ENCODE measurements at places on chromosomes 1 and 21.

DNA sequence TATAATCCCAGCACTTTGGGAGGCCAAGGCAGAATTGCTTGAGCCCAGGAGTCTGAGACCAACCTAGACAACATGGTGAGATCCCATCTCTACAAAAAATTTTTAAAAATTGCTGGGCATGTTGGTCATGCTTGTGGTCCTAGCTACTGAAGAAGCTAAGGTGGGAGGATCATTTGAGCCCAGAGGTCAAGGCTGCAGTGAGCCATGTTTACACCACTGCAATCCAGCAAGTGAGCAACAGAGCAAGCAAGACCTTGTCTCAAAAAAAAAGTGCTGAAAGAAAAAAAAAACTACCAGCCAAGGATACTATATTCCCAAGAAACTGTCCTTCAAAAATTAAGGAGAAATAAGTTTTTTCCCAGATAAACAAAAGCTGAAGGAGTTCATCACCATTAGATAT, 78.1 kb downstream of the SH3GLB1 start:
- DNase-seq: no peak

DNA sequence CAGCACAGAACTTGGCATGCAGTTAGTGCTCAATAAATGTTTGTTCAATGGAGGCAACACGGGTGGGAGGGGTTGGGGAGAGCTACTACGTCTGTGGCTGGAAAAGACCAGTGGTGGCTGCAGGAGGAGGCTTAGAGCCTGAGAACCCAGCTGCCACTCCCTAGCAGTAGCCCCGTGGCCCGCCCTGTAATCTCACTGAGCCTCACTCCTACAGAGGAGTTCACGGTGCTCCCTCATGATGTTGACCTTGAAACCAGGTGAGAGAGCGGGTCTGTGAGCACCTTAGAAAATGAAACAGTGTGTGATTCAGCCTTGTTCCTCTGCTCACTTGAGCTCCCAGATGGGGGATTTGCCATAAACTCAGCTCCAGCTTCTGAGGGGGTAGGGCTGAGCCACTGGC, 299.6 kb downstream of the NPHP4 start:
- no peak for DNase-seq

- DNase-seq: no peak
Observed at GRCh38 chr1:217687511-217687910, 56.4 kb downstream of the SPATA17 start.

DNA sequence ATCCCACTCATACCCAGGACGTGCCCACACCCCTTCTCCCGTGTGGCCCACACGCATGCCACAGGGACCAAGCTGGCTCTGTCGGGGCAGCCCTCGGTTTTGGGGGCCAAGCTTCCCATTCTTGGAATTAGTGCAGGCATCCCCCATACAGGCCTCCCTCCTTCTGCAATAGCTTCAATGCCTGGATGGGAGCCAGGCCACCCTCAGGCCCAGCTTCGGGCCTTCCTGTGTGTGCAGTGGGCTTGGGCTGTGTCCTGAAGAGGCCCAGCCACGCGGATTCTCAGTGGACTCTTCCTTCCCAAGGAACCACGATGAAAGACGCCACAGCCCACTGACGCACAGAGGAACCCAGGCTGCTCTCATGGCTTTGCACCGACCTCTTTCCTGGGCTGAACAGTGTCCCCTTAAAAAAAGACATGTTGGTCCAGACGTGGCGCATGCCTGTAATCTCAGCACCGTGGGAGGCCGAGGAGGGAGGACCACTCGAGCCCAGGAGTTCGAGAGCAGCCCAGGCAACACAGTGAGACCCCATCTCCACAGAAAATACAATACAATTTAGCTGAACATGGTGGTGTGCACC, 3.4 kb downstream of the KRTAP10-11 start:
- DNase-seq: no peak

GRCh38 chr21:34820051-34820450, 151.3 kb downstream of the CLIC6 start:
- no peak for DNase-seq

DNA sequence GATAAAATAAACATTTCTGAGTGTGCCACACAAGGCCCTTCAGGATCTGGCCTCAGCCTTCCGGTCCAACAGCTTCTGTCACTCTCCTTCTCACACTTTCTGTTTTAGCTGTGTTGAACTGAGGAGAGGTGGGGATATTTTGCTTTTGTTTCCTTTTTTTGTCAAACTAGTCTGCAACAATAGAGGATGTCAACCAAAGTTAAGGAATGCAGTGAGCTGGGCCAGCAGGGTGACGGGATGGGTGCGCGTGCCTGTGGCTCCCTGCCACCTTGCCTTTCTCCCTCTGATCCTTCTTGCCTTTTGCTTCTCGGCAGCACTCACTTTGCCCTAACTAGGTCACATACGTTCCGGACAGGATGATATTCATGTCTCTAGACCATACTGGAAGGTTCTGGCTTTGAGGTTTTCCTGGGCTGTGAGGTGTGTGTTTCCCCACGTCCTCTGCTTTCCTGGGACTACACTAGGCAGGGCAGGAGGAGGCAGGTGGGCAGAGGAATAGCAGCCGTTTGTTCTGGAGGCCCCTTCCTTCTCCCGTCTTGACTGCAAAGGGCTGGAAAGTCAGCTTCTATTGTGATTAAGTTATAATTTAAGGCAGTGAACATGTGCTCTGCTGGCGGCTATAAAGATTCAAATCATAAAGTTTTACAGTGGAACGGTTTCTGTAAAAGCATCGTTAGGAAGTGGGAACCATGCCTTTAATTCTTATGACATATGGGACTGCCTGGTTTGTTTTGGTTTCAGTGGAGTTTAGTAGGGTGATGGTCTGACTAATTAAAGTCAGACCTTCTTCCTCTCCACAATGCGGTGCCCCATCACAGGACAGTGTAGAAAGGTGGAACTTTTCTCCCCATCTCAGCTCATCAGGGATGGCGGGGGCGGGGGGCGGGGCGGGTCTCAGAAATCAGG, 67.8 kb downstream of the RNF220 start:
- DNase-seq: no peak

GRCh38 chr1:203035111-203036000, 9.1 kb downstream of the PPFIA4 start:
- DNase-seq: no peak

GRCh38 chr1:113870778-113871177, 734 bp downstream of the PTPN22 start:
- no peak for DNase-seq

- no peak for DNase-seq
Observed at GRCh38 chr1:86502721-86503405, 34.1 kb downstream of the CLCA1 start.

GRCh38 chr1:174584071-174584470, 136.3 kb downstream of the GPR52 start:
- no peak for DNase-seq

GRCh38 chr1:186327331-186327730, 47.7 kb downstream of the TPR start:
- no peak for DNase-seq

DNA sequence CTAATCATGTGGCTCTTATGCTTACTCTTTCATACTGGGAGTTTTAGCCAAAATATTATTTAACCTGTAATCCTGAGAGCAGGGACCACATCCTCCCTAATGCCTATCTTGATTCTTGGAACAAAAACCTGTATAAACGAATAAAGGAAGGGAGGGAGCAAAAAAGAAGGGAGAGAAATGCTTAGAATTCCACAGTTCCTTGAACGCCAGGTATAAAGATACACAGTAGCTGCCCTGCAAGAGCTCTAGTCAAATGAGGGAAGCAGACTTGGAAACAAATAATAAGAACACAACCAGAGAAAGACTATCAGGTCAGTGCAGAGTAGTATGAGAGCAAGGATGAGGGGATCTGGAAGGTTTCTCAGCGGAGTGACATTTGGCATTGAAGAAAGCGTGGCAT, 116.3 kb downstream of the SLC30A10 start:
- no peak for DNase-seq

GRCh38 chr1:12127206-12127810, 39.5 kb upstream of the TNFRSF1B start:
- no peak for DNase-seq

DNA sequence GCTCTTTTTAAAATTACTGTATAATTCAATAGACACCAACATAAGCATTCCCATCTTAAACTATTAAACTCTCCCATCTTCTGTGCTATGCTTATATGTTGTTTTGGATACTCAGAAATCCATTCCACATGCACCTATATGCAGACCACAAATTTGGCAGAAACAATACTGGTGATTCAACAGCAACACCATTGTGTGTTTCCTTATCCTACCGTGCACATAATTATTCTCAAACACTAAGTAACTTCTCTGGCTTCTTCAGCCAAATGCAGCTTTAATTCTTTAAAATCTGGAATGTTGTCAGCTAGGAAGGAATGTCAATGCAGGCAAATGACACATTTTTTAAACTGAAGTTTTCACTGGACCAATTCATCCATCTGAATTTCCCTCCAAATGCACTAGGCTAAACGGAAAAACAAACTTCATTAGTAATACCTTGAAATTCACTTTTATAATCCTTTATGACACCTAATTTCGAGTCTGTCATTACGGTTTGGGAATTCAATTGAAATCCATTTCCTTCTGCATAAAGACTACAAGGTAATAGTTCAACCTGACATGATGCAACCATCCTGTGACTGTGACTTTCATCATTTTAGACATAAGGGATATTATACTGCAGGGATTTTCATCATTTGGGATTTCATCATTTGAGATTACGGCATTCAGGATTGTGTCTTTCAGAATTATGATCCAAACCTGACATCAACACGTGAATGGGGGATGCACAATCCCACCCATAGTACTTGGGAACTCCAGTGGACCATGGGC, 308.5 kb downstream of the LTN1 start:
- DNase-seq: no peak

- no peak for DNase-seq
Observed at GRCh38 chr1:225745273-225745672, 32.4 kb upstream of the SRP9 start.

GRCh38 chr1:11802973-11803885, 2.5 kb downstream of the MTHFR start:
- peak; percentile 42 for DNase-seq

DNA sequence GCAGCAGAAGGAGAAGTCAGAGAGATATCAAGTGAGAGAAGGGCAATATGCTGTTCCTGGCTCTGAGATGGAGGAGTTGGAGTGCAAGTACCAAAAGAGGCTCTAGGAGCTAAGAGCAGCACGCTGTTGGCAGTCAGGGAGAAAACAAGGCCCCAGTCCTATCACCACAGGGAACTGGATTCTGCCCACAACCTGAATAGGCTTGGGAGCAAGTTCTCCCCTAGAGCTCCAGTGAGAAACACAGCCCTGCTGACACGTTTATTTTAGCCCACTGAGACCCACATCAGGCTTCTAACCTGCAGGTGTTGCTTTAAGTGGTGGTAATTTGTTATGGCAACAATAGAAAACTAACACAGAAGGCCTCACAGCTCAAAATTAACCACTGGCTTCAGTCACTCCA, 31.8 kb upstream of the ZNF644 start:
- DNase-seq: no peak

DNA sequence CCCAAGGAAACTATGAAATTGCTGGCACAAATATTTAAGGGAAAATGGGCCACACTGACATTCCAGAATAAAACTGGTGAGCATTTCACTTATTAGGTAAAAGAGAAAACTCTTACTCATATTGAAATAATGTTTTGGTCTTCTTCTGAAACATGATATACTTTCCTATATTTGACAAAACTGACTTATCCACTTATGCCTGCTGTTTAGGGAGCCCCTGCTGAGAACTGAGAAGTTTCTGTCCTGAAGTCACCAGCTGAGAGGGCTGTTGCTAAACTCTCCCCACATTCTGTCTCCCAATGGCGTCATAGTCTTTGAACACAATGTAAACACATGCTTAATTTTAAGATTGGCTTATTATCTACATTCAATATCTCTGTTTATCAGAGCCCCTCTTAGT, 46.8 kb upstream of the ZC3H11B start:
- no peak for DNase-seq

GRCh38 chr1:95006681-95007080, 66.1 kb downstream of the ALG14 start:
- DNase-seq: no peak

DNA sequence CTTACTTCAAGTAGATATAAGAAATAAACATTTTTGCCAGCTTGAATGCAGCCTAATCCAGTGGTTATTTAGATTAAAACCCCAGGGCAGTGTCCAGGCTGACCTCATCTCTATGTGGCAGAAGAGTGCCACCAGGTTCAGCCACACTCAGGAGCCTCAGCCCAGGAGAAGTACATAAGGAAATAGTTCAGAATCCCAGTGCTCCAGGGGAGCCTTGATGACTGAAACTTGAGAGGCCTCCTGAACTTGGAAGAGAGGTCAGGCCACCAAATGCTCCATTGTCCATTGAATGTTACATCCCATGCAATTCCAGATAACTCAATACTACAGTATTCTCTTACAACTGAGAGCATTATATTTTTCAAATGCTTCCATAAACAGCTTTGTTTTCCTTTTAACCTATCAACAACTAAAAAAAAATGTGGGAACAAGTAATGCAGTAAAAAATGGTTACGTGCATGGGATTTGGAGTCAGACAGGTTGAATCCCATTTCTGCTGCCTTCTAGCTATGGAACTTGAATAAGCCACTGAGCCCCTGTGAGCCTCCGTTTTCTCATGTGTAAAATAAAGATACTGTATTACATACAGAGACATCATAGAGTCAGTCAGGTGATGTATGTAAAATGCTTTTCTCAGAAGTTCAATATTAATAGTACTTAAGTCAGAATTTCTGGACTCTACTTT, 248.0 kb downstream of the PLPP3 start:
- no peak for DNase-seq

DNA sequence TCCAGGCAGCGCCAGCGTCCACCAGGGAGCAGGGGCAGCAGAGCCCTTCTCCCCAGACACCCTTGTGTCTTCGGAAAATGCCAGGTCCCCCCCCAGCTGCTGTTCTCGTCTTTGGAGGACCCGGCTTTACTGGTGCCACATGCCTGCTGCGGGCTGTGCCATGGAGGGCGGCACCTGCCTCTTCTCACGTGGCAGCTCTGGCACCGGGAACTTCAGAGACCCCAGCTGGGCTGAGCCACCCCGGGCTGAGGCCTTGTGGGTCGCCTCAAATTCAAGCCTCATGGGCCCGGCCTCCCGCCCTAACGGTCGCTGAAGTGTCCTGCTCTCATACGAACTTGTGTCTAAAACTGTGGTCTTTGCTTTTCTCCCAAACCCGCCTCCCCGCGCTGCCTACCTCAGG, 27.0 kb upstream of the C1orf159 start:
- DNase-seq: no peak

DNA sequence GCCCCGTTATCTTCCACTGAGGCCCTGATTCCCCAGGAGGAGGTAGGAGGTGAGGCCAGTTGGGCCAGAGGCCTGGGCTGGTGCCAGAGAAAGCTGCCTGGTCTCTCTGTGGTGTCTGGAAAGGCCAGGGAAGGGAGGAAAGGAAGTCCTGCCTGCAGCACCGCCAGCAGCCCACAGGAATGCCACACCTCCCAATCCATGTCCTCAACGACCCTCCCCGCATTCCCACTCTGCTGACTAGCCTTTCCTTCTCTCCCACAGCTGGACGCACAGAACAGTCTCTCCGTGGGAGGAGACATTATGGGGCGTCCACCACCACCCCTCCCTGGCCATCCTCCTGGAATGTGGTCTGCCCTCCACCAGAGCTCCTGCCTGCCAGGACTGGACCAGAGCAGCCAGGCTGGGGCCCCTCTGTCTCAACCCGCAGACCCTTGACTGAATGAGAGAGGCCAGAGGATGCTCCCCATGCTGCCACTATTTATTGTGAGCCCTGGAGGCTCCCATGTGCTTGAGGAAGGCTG, 18.0 kb downstream of the CSF1 start:
- DNase-seq: no peak

- DNase-seq: no peak
Observed at GRCh38 chr1:224879162-224879803, 50.2 kb upstream of the DNAH14 start.

GRCh38 chr1:183744132-183744913, 60.6 kb upstream of the RGL1 start:
- DNase-seq: no peak
